ENCODE measurements at places on chromosomes 5 and 9. TPM values are rescaled to one million over a fixed set of nuclear protein-coding genes. Genes with fewer than 3 reads are reported as not detected.

The BHMT gene
- not detected for polyA plus RNA-seq

The SIT1 gene
- not detected for polyA plus RNA-seq

The LHX3 gene
- not detected for polyA plus RNA-seq

The IGFBPL1 gene
- not detected for polyA plus RNA-seq

The IL4 gene
- polyA plus RNA-seq, result not detected

The BAAT gene
- not detected for polyA plus RNA-seq

The COL23A1 gene
- polyA plus RNA-seq, result not detected

The PTGS1 gene
- polyA plus RNA-seq, result 38.3 TPM

The WDR70 gene
- polyA plus RNA-seq, result 12.1 TPM

- DNase-seq, result peak; percentile 90
Measured at GRCh38 chr5:172775326-172776234, 4.6 kb upstream of the DUSP1 start.

GRCh38 chr5:68482199-68482598 lies 266.6 kb downstream of the PIK3R1 start:
- peak; percentile 58 for DNase-seq

GRCh38 chr5:143923634-143924266 lies 111.8 kb downstream of the HMHB1 start:
- DNase-seq, result peak; percentile 66

DNA sequence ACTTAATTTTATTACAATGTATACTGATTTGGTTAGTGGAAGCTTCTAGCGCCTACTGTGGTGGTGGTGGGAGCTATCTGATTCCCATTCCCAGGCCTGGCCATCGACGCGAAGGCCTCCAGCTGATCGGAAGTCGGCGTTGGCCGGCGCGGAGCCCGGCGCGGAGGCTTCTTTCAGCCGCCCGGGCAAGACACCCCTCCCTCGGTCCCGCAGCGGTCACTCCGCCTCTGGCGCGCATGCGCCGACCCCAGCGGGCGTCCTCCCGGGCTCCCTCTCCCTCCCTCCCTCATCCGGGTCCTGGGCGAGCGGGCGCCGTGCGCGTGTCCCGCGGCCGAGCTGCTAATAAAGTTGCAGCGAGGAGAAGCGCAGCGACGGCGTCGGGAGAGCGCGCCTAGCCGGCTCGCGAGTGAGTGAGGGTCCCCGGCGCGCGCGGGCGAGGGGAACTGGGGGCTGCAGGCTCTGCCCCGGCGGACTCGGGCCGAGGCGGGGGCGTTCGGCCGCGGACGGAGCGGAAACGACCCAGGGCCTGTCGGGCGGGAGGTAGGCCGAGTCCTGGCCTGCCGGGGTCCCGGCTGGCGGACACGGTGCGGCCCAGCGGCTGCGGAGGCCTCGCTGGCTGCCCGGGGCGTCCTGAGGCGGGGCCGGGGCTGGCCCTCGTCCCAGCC lies at the start of gene SMAD5:
SMAD5 (plus strand) TSS at position 289 of the 665 bp plus-strand sequence. CDS start 20,916 bp downstream, outside the sequence.
- peak; percentile 95 for DNase-seq

DNA sequence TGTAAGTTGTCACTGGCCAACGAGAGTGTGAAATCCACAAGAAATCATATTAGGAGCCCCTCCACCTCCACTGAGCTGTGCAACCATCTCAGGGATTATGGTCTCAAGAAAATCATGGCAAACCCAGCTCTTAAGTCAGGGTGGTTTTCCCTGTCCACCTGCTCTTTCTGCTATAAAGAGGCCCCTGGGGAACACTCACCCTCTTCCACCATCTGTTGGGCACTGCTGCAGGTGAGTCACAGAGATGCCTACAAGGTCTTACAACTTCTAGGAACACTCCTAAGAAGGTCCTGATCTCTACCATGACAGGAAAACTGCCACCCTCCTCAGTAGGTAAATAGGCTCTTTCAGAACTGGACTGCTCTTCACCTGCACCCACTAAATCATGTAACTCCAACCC lies 61.8 kb downstream of the DRD1 start:
- no peak for DNase-seq

- DNase-seq, result no peak
Measured at GRCh38 chr5:122743261-122743660, 31.6 kb upstream of the SNX2 start.

- no peak for DNase-seq
Measured at GRCh38 chr5:50990296-50990924, 324.0 kb downstream of the PARP8 start.

DNA sequence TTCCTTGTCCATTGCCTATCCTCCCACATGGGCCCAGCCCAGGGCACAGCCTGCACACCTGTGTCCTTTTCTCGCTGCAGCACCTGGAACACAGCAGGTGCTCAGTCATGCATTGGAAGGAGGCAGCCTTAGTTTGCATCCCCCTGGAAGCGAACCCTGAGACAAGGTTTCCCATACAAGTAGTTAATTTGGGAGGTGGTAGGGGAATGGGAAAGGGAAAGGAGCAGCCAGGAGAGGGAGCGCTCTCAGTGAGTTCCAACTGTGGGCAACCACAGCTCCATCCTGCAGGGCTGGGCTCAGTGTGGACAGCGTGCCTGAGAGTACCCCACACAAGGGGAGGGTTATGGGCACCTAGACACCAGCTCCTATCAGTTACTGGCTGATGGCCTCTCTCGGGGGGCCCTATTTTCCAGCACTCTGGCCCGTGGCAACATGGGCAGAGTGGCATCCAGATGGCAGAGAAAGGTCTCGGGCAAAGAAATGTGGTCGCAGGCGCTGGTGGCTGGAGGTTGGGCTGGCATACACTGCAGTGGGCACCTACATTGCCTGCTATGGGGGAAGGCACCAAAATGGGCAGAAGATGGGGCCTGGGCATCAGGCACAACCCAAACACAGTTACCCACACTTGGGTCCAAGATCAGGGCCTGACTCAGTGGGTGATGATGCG lies 50.1 kb downstream of the TSPAN17 start:
- DNase-seq, result no peak

- DNase-seq, result no peak
Measured at GRCh38 chr9:96777426-96777864, 442 bp downstream of the ZNF510 start.

- no peak for DNase-seq
Measured at GRCh38 chr5:177434942-177435738, 8.7 kb downstream of the GRK6 start.

DNA sequence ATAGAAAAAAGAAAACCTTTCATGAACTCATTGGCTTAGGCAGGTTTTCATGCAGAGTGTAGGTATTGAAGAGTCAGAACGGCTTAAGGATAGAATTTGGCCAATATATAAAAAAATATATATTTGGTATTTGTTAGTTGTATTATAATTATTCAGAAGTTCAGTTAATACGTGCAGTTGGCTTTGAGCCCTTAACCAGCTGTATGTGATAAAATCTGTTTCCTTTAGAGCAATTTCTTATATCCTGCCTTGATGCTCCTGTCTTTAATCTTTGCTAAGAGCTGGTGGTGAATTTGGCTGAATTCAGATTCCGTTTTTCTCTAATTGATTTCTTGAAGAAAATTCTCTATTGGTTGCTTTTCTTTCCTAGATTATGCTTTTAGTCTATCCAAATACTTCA lies 3.7 kb downstream of the ANXA1 start:
- no peak for DNase-seq

GRCh38 chr9:123834889-123835562 lies 94.9 kb downstream of the DENND1A start:
- DNase-seq, result peak; percentile 29

GRCh38 chr9:5531101-5531882 lies 21.0 kb downstream of the PDCD1LG2 start:
- no peak for DNase-seq

DNA sequence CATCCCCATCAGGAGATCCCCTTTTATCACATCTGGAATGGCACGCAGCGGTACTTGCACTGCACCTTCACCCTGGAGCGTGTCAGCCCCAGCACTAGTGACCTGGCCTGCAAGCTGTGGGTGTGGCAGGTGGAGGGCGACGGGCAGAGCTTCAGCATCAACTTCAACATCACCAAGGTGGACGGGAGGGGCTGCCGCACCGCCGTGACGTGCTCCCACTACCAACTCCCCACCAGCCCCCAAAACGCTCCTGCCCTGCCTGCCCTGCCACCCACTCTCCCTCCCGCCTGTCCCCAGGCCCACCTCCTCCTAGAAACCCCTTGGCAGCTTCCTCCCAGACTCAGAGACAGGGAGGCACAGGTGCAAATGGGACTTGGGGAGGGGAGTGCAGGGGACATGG lies 20.7 kb downstream of the HK3 start:
- DNase-seq, result no peak

DNA sequence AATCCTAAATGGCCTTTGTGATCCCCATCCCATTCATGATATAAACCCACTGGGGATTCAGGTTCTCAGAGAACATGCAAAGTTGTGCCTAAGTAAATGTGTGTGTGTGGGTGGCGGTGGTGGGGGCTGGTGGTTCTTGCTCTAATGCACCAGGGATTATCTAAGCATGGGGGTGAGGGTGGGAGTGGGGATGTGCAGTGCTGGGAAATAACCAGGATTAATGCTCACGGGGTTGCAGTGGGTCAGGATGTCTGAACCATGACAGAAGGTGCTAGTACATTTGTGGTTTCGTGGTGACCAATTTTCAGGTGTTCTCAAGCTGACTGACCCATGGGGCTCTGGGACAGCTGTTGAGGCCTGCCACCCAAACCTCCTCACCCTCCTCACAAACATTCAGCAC lies 101.0 kb downstream of the ZNF608 start:
- no peak for DNase-seq

- DNase-seq, result peak; percentile 31
Measured at GRCh38 chr5:157382996-157383800, 76.8 kb upstream of the NIPAL4 start.

- DNase-seq, result no peak
Measured at GRCh38 chr9:125747765-125748445, 732 bp downstream of the PBX3 start.

- no peak for DNase-seq
Measured at GRCh38 chr9:129451089-129451656, 169.7 kb downstream of the C9orf50 start.

DNA sequence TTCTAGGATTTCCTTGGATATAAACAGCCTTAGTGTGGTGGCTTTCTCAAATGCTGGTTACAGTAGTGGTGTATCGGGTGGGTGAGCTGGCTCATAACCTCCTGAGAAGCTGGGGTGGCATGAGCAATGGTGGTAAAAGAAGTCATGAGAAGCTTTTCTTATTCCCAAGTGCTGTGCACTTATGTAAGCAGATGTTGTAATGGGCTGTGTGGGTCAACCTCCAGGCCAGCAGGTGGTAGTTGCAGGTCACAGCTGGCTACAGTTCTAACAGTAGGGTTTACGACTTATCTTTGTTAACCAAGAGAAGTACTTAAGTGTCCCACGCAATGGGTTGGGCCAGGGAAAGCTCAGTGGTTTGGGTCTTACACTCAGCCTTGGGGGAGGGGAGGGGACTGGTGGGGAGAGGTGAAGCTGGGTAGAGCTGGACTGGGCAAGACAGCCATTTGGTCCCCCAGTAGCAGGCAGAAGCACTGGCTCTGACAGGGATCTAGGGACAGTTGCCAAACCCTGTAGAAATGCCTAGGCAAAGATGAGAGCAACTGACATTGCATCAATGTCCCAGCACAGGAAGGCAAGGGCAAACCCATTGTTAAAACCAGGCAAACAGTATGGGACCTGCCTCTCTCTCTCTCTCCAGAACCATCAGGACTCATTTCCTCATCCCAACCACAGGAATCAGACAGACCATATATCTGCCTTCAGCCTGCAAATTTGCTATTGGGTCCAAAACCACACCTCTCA lies 76.8 kb downstream of the RNF130 start:
- DNase-seq, result no peak

GRCh38 chr5:1763548-1763911 lies 36.1 kb downstream of the MRPL36 start:
- peak; percentile 72 for DNase-seq

DNA sequence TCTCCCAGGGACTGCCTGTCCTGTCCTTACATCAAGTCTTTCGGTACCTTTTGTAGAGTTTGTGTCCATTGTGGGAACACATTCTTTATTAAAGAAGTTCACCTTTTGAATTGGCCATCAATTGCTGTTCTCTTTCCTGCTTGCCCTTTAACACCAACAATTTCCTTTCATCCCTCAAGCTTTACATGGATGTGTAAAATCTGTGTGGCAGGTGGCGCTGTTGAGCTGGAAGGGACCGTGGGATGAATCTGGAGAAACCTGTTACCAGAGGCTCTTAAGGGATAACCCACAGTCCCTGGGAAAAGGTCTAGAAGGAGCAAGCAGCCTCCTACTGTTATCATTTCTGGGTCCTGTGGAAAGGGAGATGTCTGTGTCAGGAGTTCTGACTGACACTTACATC lies 7.9 kb upstream of the ZFP62 start:
- DNase-seq, result peak; percentile 68

GRCh38 chr5:99553211-99553810 lies 624.5 kb upstream of the CHD1 start:
- no peak for DNase-seq

GRCh38 chr5:28961816-28962215 lies 1923.4 kb upstream of the CDH9 start:
- no peak for DNase-seq
